ENCODE measurements at places on chromosomes 12 and 14.

DNA sequence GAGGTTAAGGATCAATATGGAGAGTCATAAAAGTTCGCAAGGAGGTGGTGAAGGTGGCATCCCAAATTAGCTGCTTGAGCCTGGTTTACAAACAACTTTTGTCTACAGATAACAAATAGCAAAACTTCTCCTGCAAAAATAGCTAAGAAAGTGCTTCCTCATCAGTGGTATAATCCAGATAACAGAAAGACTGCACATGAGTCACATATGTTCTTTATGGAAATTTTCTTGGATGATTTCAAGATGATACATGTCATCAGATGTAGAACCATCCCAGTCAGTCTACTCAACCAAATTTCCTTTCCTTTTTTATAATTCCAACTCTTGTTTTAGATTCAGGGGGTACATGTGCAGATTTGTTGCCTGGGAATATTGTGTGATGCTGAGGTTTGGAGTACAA, 133.0 kb downstream of the BTG1 start:
- DNase-seq, result no peak

DNA sequence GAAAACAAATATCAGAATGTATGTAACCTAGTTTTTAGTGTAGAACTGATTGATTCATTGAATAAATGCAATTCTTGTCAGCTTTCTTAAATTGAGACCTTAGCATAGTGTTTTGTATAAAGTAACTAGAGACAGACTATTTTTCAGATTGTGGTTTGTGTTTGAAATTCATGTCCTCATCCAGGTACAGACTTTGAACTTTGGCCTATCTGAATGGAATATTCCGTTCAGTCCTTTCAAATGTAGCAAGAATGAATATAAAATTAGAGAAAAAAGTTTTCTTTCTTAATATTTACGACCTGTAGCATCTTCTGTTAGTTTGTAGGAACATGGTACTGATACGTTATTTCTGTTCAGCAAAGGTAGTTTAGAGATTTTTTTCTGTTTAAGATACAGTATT, 378.4 kb upstream of the RGS6 start:
- DNase-seq, result no peak

DNA sequence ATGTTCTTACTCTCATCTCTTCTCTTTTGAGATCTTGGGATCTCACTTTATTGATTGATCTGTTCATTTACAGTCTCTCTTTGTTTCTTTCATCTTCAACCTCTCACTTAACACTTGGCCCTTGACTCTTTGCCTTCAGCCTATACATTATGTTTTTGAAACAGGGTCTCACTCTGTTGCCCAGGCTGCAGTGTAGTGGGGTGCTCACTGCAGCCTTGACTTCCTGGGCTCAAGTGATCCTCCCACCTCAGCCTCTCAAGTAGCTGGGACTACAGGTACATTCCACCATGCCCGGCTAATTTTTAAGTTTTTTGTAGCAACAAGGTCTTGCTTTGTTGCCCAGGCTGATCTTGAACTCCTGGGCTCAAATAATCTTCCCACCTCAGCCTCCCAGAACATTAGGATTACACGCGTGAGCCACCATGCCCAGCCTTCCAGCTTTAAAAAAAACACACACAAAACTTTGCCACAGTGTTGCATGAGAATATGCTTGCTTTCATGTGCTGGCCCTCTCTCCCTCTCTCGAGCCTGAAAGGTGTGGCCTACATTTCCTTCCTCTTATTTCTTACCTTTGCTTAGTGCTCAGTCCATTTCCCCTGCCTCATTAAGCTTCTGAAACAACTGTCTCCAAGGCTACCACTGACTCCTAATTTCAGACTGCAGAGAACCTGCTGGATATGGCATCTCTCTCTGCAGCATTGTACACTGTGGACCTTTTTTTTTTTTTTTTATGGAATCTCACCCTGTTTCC, 9.9 kb downstream of the DIP2B start:
- DNase-seq, result no peak

DNA sequence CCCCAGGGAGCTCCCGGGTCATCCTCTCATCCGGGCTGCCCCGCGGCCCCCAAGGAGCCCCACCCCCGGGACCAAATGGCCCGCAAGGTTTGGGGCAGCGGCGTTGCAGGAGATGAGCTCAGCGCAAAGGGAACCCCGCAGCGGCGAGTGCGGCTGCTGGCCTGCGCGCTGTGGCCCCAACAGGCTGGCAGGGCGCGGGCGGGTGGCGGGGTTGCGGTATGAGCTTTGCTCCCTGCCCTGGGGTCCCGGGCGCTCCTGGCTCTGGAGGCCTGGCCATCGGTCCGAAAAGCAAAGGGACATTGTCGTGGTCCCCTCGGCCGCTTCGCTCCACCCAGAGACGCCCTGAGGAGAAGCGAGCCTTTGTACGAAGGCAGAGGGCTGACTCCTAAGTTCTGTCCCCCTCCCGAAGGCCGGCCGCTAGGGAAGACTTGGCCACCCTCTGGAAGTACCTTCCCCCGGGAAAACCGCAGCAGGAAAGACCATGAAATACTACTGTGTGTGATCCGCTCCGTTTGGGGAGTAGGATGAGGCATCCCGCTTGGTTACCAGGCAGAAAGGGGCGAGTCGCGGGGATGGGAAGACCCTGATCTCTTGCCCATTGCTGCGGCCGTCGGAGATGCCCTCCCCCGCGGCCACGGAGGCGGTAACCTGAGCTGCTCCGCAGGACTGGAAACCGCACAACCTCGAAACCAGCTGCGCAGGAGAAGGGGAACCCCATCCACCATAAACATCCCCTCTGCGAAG, 620 bp upstream of the NID2 start:
- DNase-seq, result no peak

- DNase-seq, result no peak
These were observed 1.8 kb upstream of the TESC start for GRCh38 chr12:117100851-117101673.

- DNase-seq, result no peak
These were observed 3.0 kb upstream of the HOXC13 start for GRCh38 chr12:53935383-53936341.

DNA sequence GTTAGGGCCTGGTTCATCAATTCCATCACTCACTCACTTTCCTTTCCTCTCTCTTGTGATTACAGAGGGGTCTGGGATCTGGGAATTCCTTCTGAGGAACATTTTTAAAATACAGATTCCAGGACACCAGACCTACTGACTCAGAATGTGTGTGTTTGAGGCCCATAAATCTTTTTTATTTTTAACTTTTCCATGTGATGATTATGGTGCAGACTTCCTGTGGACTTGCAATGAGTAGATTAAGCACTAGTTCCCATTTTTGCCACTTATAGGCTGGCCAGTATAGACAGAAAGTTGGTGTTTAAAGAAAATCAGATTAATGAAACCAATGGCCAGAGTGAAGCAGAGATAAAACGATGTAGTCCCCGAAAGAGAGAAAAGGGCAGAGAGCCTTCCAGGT, 28.1 kb downstream of the SLC41A2 start:
- DNase-seq, result no peak

DNA sequence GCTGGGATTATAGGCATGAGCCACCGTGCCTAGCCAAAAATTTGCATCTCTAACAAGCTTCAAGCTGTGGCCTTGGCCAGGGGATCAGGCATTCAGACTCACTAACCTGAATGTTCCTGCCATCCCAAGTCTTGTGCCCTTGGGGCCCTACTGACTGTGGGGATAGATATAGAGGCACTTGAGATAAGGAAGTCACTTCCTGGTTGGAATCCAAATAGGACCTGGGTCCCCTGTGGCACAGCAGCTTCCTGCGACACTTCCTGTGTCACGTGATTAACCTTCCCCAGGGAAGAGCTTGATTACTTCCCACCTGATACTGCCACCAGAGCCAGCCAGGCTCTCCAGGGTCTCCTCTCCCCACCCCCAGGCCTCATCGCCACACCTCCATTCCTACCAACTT, 128.2 kb downstream of the BCL11B start:
- no peak for DNase-seq

- DNase-seq, result peak; percentile 98
These were observed 51.4 kb downstream of the VCPKMT start for GRCh38 chr14:50064993-50065392.

GRCh38 chr14:65476273-65476941, 63.9 kb downstream of the FUT8 start:
- DNase-seq, result no peak

DNA sequence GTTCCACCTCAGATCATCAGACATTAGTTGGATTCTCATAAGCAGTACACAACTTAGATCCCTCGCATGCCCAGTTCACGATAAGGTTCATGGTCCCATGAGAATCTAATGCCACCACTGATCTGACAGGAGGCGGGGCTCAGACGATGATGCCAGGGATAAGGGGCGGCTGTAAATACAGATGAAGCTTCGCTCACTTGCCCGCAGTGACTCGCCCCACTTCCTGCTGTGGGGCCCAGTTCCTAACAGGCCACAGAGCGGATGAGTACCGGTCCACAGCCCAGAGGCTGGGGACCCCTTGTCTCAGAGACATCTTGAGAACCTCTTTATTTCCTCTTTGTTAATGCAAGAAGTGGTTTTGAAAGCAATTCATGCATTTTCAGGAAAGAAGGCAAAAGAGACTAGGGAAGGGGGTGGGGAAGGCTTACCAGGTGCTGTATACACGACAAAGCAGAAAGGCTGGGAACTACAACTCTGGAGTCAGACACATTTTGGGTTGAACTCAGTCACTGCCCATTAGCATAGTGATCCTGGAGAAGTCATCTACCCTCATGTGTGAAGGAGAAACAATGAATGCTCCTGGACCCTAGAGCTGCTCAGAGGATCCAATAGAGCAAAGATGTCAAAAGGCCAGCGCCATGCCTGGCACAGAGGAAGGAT, 68.7 kb downstream of the EID3 start:
- DNase-seq, result peak; percentile 25

DNA sequence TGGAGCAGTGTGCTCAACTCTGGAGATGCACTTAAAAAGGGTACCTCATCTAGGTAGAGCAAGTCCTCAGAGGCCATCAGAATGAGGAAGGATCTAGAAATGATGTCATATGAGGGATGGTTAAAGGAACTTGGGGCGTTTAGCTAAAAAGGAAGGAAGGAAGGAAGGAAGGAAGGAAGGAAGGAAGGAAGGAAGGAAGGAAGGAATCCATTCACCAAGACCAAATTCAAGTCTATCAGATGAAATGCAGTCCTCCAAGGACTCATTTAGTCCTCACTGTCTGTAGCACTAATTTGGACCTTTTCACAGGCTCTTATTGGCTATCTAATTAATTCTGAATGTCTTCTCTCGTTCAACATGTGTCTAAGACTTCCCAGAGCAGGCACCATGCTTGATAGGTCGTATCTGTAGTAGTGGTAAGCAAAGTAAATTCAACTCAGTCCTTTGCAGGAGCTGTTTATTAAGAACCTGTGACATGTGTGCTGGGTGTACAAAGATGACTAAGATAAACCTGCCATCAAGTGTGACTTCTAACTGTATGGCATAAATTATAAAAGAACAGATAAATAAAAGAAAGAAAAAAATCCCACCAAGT, 63.5 kb downstream of the LLPH start:
- DNase-seq, result peak; percentile 41

GRCh38 chr12:49305762-49306510, 11.0 kb downstream of the PRPH start:
- DNase-seq, result peak; percentile 27

DNA sequence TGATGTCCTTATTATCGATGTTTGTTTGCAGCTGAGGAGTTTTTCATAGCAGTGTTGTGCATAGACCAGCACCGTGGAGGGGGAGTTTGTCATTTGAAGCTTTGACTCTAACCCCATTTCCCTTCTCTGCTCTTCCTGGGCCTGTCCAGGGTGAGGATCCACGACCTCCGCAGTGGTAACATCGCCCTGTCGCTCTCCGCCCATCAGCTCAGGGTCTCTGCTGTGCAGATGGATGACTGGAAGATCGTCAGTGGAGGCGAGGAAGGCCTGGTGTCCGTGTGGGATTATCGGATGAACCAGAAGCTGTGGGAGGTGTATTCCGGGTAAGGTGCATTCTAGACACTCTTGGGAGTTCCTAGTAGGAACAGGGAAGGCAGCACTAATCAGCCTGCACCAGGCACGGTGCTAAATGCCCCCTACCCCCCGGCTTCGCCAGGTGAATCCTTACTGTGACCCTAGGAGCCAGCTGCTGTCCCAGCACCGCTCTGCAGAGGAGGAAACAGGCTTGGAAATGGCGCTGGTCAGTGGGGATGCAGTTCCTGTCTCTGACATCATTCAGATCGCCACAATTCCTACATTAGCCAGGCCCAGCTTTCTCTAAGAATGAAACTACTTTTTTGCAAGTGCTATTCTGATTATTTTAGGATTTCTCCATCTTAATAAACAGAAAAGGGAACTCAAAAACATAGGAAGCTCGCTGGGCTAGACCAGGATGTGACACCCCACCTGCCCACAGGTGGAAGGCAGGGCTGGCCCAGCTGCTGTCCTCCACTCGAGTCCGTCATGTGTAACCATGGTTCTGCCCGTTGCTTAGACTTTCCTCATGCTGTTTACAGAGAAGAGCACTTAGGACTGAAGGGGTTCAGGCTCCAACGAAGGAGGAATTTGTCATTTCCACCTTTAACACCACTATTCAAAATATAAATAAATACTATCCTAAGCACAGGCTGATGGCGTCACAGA, 74.9 kb downstream of the TESC start:
- no peak for DNase-seq

GRCh38 chr14:94581127-94581999, at the start of gene SERPINA5:
Gene SERPINA5 (plus strand): TSS chr14:94581426. CDS start chr14:94587363, 5,937 bp downstream.
- DNase-seq, result no peak

DNA sequence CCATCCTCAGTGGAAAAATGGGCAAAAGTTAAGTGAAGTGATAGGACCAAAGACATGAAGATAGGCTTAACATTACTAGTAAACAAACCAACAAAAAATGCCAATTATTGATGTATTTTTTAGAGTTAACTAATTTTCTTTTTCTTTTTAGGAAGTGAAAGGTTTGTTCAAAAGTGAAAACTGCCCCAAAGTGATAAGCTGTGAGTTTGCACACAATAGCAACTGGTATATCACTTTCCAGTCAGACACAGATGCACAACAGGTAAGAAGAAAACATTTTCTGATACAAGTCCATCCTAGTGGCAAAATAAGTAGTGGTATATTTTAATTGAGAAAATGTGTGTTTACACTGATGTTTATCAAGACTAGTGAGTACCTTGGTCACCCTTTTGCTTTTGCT, 39.6 kb downstream of the LARP4 start:
- DNase-seq, result no peak

DNA sequence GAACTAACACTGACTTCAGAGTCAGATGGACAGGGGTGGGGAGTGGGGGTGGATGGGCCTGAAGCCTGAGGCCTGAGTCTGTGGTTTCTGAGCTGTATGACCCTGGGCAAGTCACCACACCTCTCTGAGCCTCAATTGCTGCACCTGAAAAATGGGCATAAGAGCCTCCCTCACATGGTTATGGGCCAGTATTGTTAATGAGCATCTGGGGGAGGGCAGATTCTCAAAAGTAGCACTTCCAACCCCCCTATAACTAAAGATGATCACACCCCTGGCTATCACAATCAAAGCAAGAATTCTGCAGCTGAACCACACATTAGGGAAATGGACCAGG, 168.6 kb downstream of the RBM19 start:
- DNase-seq, result no peak

DNA sequence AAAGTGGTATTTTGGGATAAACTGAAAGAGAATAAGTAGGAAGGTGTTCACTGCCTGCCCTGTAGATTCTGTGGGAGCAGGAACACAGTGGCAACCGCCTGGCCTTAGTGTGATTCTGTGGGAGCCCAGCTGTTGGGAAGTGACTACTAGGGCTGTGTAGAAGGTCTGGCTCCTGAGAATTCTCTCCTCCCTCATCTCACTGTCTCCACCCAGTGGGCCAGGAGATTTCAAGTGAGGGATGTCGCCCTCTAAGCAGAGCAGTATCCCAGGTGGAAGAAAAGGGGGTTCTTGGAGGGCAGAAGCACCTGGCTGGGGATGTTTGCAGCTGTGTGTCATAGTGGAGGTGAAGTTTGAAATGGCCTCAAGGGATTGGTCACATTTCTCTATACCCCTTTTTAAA, 113.7 kb downstream of the TBC1D30 start:
- DNase-seq, result no peak

- no peak for DNase-seq
These were observed 4.2 kb upstream of the NGDN start for GRCh38 chr14:23465261-23465660.

Data from CD14-positive monocyte (primary cell).